ENCODE measurements at places on chromosomes 5 and 9.

GRCh38 chr9:133671371-133671770 is 35.2 kb downstream of the DBH start:
- no peak for DNase-seq

- no peak for DNase-seq
Measured at GRCh38 chr5:3029396-3029795, 277.9 kb upstream of the IRX2 start.

DNA sequence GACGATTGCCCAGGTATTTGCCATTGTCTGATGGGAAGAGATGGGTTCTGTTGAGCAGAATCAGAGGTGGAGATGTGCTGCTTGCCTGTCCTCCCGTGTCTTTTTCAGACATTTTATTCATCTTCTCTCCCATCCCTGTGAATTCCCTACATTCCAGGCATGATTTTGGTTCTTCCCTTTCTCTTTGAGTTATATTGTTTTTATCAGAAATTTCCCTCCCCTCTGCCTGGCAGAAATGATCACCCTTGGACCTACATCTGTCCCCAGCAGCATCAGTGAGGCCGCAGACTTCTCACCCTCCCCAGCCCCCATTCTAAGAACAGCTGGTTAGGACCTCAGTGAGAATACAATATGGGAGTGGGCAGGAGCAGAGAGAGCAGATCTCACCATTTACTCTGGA is 640.2 kb downstream of the CCDC171 start:
- no peak for DNase-seq

GRCh38 chr9:120378680-120379079 is 201.3 kb downstream of the CDK5RAP2 start:
- no peak for DNase-seq

DNA sequence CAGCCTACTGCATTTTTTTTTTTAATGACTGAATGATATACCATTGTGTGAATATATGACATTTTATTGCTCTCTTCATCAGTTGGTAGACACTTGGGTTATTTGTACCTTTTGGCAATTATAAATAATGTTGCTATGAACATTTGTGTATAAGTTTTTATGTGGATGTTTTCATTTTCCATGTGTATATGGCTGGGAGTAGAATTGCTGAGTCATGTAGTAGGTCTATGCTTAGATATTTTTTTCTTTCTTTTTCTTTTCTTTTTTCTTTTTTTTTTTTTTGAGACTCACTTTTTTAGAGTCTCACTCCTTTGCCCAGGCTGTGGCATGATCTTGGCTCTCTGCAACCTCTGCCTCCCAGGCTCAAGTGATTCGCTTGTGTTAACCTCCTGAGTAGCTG is 32.9 kb upstream of the FAM120AOS start:
- DNase-seq = no peak

GRCh38 chr5:122896598-122897282 is 51.3 kb downstream of the SNX24 start:
- no peak for DNase-seq

DNA sequence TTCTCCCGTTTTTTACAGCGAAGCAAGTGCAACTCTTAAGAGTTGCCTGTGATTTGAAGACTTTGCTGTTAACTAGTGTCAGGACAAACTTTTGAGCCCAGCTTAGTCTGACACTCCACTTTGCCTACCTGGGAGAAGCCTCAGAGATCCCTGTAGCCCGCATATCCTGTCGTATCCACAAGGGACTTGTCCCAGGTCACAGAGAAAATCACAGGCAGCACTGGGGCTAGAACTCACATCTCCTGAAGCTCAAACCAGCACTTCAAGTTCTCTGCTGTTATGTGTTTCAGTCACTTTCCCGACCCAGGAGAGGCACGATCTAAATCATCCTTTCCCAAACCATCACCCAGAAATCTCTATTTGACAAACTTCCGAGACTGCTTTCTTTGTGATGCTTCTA is 584.5 kb downstream of the ACTL7B start:
- DNase-seq = no peak

- DNase-seq = no peak
Measured at GRCh38 chr9:16105168-16106020, 552.6 kb downstream of the CCDC171 start.

DNA sequence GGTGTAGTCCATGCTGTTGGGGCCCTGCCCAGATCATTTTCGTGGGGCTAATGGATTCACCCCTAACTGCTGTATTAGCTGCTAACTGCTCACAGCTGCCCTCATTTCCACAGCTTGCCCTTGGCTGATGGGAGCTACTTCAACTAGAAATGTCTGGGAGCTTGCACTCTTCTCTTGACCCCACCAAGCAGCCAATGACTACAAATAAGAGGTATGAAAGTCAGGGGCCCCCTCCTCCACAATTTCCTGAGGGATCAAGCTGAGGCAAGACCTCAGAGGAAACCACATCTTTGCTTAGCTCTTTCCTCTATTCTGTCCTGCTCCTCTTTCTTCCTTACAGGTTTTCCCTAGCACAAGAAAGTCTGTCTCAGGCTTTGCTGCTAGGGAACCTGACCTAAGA is 397.5 kb downstream of the MLLT3 start:
- no peak for DNase-seq

DNA sequence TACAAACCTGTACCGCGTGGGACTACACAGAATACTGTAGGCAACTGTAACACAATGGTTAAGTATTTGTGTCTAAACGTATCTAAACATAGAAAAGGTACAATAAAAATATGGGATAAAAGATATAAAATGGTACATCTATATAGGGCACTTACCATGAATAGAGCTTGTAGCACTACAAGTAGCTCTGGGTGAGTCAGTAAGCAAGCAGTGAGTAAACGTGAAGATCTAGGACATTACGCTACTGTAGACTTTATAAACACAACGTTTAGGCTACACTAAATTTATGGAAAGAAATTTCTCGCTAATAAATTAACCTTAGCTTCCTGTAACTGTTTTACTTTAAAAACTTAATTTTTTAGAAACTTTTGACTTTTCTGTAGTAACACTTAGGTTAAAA is 46.5 kb downstream of the MRPS27 start:
- no peak for DNase-seq

DNA sequence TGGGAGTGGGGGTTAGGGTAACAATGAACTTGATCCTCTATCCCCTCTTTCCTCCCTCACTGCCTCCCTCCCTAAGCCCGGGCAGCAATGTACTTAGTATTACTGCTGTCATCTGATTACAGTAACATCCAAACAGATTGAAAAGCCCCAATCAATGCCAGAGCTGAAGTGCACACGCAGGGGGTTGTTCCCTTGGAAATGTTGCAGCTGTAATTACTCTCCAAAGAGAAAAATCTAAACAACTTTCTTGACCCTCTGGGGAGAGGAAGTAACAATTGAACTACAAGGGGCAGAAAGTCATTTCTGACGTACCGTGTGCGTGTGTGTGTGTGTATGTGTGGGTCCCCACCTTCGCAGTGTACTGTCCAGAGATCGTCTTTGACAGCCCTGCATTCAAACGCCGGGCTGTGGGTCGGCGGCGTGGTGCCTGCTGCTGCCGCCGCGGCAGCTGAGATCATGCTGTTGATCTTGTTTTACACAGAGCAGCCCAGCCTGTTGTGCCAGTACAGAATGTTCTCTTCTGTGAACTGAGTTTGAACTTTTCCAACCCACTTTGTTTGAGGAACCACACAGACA is 66.0 kb upstream of the KLF9 start:
- DNase-seq = no peak

GRCh38 chr5:82375488-82376244 is 97.5 kb upstream of the RPS23 start:
- DNase-seq = no peak

DNA sequence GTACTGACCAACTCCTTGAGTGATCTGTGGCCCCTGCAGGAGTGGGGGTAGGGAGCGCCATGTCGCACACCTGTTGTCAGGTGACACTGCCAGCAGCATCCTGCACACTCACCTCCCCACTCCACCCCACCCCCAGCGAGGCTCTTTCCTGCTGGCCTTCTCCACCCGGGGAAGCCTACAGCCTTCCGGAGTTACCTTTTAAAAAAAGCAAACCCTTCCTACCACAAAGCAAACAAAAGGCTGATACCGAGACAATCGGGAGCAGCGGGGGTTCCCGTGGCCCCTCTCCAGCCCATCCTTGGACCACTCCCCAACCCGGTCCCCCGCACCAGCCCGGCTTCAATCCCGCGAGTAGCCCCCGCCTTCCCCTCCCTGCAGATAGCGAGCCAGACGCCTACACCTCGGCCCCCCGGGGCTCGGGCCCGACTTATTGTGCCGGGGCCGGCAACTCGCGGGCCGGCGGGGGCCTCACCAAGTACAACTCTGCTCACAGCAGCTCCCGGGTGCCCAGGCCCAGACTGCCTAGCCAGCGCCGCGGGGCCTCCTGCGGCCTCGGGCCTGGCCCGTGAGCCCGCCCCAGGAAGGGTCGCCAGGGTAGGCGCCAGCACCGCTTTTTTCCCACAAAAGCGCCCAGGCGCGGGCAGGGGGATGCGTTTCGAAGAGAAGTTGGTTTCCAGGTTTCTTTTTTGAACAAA is 724 bp downstream of the MACROH2A1 start:
- no peak for DNase-seq

Data from stimulated activated CD8-positive, alpha-beta memory T cell treated with anti-CD3 and anti-CD28 coated beads, Interleukin-7, amount 100 ng/mL, for 24 hours (primary cell).